ENCODE measurements at places on chromosomes 16 and 17.

GRCh38 chr16:46830417-46830901 lies 521 bp downstream of the C16orf87 start:
- DNase-seq, result no peak

GRCh38 chr17:21239680-21240368 lies 13.4 kb downstream of the NATD1 start:
- DNase-seq, result peak; percentile 54

DNA sequence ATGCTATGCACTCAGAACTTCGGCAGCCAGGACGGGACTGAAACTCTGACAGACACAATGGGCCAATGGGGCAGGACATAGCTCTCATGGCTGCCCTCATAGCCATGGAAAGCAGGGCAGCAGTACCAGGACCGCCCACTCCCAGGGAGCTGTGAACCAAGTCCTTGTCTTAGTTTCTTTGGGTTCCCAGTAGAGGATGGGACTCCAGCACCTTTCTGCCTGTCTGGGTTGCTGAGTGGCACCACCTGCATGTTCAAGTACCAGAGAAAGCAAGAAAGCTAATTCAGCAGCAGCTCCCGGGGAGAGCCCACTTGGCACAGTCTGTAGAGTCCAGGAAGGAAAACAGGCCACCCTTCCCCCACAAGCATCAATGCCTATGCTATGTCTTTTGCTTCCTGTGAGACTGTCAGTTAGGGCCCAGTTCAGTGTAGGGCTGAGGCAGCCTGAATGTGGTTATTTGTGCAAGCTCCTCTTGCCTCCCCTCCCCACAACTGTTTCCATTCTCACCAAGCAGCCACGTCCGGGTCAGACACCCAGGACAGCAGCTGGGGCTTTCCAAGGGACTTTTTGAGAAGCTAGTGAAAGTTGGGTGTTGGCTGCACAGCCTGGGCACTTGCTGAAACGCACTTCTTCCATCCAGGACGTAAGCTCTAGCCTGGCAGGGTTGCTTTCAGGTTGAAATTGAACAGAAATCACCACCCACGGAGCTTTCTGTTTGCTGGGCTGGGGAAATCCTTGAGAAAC lies 7.8 kb downstream of the SUPT4H1 start:
- DNase-seq, result peak; percentile 76

- DNase-seq, result no peak
Measured at GRCh38 chr16:83145297-83145696, 518.5 kb downstream of the CDH13 start.

GRCh38 chr16:85846461-85846860 lies 47.0 kb downstream of the COX4I1 start:
- no peak for DNase-seq

DNA sequence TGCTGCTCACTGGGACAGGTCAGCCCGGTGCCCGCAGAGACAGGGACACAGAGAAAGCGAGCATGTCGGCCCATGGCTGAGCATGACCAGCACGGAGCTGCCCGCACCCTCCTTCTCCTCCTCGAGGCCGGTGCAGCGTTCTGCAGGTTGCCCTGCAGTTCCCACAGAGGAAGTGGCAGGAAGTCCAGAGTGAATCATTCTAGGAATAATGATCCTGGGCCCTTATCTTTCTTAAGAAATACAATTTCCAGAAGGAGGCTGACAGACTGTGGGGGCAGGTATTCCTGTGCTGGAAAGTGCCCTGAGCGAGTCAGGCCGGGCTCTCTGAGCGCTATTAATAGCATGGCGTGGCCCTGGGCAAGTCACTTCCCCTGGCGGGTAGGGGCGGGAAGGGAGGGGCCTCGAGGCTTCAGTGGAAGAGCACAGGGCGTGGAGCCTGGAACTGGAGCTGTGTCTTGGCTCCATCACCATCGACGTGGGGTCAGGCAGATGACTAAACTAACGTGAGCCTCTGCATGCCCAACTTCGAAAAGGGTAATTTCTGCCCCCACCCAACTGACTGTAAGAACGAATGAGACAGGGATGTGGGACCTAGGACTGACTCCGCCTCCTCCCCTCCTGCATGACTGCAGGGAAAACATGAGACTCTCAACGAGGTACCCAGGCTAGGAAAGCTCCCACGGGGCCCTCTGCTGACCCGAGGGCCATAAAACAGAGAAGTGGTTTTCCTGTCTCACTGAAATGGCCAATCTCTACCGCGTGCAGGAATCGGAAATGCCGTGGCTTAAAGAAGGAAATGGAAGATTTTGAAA lies 9.8 kb downstream of the TMEM204 start:
- peak; percentile 71 for DNase-seq

DNA sequence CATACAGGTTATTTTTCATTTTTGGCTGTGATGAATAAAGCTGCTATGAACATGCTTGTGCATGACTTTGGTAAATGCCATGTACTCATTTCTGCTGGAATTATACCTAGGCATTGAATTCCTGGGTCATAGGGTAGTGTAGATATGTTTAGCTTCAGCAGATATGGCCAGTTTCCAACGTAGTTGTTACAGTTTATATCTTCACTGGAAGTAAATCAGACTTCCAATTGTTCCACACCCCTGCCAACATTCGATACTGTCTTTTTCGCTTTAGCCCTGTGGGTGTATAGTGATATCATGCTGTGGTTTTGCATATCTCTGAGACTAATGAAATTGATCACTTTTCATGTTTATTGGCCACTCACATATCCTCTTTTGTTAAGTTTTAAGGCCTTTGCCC lies 50.4 kb downstream of the ARHGAP27 start:
- DNase-seq, result no peak

GRCh38 chr16:30949650-30950515 lies 1.0 kb downstream of the ORAI3 start:
- DNase-seq, result peak; percentile 70

- no peak for DNase-seq
Measured at GRCh38 chr16:31330553-31330890, 24.5 kb upstream of the ITGAX start.

DNA sequence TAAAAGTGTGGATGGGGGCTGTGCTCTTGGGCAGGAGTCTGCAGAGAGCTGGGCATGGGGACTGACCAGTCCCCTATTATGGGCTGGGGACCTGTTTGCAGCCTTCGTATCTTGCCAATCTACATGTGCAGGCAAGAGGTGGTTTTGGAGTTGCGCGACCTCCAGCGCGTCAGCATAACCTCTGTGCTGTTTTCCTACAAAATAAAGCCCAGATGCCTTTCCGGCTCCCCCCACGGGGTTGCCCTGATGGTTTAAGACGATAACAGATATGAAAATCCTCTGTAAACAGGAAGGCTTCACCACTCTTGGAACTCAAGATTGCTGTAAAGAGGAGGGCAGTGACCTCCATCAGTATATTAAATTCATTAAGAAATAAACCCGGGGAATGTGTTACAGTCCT lies 16.5 kb upstream of the SPPL2C start:
- DNase-seq, result no peak

DNA sequence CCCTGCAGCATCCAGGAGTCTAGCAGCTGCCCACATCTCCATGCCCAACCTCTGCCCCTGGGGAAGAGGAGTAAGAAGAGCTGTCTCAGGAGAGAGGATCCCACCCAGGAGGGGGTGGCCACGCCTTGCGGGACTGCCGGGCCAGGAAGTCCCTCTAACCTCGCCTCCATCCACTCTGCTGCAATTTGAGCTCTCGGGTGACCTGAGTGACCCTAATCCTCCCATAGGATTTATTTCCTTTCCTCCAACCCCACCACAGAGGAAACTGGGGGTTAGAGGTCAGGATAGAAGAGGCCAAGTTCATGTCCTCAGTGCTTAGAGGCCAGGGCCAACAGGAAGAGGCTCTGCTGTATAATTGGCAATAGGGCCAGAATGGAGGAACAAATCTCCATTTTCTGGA lies 22.6 kb upstream of the NGFR start:
- no peak for DNase-seq

DNA sequence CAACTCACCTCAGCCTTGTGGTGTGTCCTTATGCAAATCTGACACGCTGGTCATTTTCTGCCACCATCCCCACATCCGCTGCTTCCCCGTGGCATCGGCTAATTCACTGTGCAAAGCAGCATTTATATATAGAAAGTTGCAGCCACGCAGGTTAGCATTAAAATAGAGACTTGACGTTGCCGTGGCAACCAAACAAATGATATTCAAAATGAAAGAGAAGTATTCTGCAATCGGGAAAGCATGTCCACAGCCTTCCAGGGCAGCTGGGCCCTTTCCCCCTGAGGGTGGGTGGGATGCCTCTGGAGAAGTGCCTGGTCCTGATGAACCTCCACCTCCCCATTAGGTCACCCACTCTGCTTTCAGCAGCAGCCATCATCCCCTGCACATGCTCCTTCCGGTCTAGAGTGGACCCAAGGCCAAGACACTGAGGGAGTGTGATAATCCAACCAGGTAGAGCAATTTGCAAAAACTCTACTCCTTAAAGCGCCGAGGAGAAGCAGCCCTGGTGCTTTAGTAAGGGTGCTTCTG lies 138.7 kb downstream of the GAS7 start:
- DNase-seq, result peak; percentile 77

GRCh38 chr17:79988185-79988971 lies 47.3 kb downstream of the TBC1D16 start:
- no peak for DNase-seq

DNA sequence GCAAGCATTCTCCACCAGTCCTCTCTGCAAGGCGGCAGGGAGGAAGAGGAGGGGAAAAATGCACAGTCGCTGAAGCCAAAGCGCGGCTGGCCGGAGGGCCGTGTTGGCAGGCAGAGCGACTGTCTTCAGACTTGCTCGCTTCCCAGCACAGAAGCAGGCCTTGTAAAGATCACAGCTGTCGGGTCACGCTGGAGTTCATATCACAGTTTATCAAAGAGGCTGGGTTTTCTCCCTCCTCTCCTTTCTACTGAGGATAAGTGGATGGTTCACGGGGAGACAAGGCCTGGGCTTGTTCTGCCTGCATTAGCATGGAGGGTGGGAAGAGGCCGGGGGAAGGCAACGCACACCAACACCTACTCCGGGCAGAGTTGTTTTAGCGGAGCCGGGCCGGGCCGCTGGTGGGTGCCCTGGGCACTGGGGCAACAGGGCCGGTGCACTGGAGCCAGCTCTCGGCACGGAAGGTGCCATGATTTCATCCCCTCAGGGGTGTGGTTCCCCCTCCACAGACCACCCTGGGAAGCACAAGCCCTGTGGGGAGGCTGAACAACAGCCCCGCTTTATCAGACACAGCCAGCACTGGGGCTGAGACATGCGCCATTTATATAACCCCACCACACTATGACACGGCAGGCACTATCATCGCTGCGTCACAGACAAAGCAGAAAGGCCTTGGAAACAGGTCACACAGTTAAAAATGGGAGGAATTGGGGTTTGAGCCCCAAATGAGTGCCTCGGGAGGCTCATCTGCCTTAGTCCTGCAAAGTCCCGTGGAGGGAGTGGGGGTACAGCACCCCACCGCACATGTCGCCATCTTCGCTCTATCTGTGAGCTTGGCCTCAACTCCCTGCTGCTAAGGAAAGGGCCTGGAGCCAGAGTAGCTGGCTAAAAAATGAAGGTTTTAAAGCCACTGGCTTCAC lies 40.3 kb upstream of the MTSS2 start:
- DNase-seq, result no peak

DNA sequence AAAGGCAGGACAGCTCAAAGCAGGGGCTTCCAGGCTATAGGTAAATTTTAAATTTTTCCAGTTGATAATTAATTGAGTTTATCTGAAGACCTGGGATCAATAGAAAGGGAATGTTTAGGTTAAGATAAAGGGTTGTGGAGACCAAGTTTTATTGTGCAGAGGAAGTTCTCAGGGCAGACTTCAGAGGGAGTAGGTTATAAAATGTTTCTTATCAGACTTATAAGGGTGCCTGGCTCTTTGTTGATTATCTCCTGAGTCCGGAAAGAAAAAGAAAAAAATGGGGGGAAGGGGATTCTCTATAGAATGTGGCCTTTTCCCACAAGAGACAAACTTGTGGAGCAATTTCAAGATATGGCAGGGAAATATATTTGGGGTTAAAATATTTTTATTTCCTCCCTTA lies 15.9 kb downstream of the SLC46A1 start:
- no peak for DNase-seq

DNA sequence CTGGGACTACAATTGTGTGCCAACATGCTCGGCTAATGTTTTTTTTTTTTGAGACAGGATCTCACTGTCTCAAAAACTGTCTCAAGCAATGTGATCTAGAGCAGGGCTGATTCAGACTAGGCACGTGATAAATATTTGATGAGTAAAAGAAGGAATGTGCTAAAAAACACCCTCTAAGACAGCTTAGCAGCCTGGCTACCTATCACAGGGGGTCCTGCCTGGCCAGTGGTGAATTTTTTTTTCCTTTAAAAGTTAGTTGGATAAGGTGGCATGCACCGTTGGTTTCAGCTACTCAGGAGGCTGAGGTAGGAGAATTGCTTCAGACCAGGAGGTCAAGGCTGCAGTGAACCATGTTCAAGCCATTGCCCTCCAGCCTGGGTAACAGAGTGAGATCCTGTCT lies 14.8 kb upstream of the GPATCH8 start:
- no peak for DNase-seq

- DNase-seq, result no peak
Measured at GRCh38 chr17:57406981-57407286, 150.6 kb downstream of the MSI2 start.

DNA sequence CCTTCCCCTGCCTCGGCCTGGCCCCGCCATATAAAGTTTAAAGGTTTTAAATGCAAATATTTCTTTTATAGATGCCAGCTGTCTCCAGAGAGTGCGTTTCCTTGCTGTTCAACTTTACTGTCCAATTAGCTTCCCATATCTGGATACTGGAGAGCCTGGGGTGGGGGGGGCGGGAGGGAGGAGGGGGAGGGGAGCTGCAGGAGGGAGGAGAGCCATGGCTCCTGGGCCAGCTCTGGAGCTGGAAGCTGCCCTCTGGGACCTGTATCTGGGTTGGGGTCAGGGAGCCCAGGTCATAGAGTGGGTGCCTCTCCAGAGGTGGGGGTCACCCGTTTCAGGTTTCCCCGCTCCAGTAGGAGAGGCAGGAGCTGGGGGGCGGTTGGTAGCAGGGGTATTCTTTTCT lies 6.2 kb upstream of the GSE1 start:
- DNase-seq, result no peak

DNA sequence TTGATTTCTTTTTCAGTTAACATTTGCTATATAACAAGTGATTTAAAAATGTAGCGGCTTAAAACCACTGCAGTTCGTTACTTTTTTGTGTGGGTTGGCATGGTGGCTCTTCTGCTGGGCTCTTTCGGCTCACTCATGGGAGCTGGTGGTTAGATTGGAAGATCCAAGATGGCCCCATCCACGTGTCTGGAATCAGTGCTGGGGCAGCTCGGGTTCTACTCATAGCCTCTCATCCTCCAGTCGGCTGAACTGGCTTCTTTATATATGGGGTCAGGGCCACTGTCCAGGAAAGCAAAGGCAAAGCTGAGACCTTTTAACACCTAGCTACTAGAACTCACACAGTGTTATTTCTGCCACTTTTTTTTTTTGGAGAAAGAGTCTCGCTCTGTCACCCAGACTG lies 73.8 kb downstream of the SNX29 start:
- no peak for DNase-seq

- DNase-seq, result no peak
Measured at GRCh38 chr17:73323409-73324159, 11.8 kb upstream of the CDC42EP4 start.

- no peak for DNase-seq
Measured at GRCh38 chr17:75869282-75870141, 8.9 kb downstream of the TRIM47 start.

- no peak for DNase-seq
Measured at GRCh38 chr17:58932956-58933355, 173.7 kb downstream of the TRIM37 start.

GRCh38 chr17:27384726-27385125 lies 71.5 kb upstream of the KSR1 start:
- no peak for DNase-seq

All from GM10248 (cell line).